ENCODE measurements at places on chromosomes 4 and X. TPM values are rescaled to one million over a fixed set of nuclear protein-coding genes. Genes with fewer than 3 reads are reported as not detected.

The TMEM31 gene
- polyA plus RNA-seq = 0.88 TPM

The ARSJ gene
- polyA plus RNA-seq = 8.3 TPM

The TAF1 gene
- polyA plus RNA-seq = 26.6 TPM

The PDLIM5 gene
- polyA plus RNA-seq = 237 TPM

GRCh38 chrX:68203646-68204045 is 229.6 kb downstream of the OPHN1 start:
- DNase-seq = no peak

- DNase-seq = no peak
Measured at GRCh38 chr4:6352031-6352692, 82.5 kb downstream of the WFS1 start.

GRCh38 chr4:146212781-146213180 is 1.6 kb upstream of the REELD1 start:
- DNase-seq = no peak

GRCh38 chr4:70895405-70895804 is 6.8 kb upstream of the MOB1B start:
- peak; percentile 57 for DNase-seq

DNA sequence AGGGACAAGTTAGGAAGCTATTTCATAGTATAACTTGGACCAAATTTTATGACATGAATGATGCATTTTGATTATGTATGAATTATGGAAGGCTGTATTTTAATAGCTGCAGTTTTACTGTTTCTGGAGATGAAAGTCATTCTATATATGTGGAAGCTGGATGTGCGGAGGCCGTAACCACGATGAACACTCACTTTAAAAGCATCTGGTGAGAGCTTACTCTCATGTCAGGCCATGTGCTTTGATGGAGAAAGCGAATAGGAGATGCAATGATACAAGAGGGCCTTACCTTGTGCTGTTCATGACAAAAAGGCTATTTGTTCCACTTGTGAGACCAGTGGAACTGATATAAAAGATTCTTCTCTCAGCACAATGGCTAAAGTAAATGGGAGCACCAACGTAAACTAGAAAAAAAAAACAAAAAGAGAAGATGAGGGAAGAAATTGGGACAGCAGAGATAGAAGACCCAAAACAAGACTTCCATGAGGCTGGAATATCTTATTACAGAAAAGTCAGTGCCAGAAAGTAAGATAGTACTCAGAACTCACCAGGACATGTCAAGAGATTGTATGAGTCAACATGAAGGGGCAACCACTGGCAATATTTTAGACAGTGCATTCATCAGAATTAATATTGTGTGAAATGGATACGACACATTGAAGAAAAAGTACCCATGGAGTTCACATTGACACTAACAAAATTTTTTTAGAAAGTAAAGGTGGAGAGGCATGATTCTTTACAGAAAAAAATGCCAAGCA is 63.3 kb upstream of the GAB1 start:
- DNase-seq = no peak

DNA sequence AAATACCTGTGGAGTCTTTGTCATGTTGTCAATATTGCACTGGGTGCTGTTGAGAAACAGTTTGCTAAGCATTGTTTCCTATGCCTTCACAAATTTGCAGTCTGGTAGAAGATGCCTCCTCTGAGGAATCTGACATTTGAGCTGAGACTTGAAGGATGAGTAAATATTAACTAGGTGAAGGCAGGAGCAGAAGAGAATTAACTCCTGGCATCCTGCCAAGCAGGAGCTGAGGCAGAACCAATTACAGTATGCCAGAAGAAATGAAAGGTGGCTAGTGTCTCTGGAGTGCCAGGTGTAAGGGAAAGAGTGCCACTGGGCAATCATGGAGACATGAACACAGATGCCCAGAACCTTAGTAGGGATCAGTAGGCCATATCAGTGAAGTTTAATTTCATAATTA is 1778.2 kb upstream of the PCDH10 start:
- DNase-seq = no peak

GRCh38 chr4:107709916-107710315 is 10.1 kb downstream of the PAPSS1 start:
- DNase-seq = no peak

GRCh38 chrX:131059246-131059645 is 1.1 kb downstream of the ARHGAP36 start:
- no peak for DNase-seq

GRCh38 chr4:159106636-159107035 is 3.8 kb downstream of the RAPGEF2 start:
- peak; percentile 19 for DNase-seq

Data from muscle of back (tissue), 13 donors.